ENCODE measurements at places on chromosomes 6 and 20.

GRCh38 chr20:50198716-50199115 is 8.1 kb downstream of the CEBPB start:
- DNase-seq: no peak

- no peak for DNase-seq
These were observed 139.8 kb downstream of the ANKRD60 start for GRCh38 chr20:58088625-58089024.

DNA sequence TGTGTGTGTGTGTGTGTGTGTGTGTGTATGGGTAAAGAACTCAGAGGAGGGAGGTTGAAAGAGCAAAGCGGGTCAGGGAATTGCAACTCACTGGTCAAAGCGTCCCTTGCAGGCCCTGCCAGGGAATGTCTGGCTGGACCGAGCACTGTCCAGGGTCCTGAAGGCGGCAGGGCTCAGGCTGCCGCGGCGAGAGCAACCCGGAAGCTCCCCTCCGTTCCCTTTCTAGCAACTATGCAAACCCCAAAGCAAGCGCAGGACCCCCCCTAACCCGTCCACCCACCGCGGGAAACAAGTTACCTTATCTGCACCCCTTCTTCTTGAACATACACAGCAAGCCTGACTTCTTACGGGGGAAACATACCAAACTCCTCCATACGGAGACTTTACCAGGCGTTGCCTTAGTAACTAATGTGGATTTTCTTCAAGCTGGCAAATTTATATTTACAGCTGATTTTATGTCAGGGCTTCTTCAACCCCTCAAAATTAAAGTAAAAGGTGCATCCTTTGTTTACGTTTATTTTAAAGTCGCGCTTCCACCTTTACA is 538 bp upstream of the GRM1 start:
- no peak for DNase-seq

DNA sequence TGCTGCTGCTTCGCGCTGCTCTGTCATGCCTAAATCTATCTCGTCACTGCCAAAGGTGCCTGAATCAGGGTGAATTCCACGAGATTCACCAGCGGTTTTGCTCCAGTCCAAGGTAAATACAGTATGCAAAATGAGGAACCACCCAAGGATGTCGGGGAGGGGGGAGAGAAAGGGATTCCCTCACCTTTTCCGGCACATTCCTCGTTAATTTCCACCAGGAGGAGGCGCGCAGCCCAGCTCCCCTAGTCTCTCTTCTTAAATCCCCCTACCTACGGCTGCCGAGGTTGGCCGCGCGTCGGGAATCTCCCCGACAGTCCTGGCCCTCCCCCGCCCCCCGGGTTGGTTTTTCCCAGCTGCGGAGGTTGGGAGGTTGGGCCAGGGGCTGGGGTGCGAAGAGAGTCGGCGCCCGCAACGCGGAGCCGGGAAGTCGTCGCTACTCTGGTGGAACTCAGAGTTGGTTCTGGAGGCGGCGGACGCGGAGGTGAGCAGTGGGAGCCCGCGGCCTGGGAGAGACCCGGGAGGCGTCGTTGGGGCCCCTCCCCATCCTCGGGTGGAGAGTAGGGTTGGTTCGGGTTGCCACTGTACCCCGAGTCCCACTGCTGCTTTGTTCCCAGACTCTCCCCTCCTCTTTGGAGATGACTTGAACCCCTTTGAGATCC is at the start of gene TPBG:
TSS of gene TPBG (plus strand) at position 390 of the 659 bp plus-strand sequence. CDS start 1,145 bp downstream, outside the sequence.
- peak; percentile 96 for DNase-seq

DNA sequence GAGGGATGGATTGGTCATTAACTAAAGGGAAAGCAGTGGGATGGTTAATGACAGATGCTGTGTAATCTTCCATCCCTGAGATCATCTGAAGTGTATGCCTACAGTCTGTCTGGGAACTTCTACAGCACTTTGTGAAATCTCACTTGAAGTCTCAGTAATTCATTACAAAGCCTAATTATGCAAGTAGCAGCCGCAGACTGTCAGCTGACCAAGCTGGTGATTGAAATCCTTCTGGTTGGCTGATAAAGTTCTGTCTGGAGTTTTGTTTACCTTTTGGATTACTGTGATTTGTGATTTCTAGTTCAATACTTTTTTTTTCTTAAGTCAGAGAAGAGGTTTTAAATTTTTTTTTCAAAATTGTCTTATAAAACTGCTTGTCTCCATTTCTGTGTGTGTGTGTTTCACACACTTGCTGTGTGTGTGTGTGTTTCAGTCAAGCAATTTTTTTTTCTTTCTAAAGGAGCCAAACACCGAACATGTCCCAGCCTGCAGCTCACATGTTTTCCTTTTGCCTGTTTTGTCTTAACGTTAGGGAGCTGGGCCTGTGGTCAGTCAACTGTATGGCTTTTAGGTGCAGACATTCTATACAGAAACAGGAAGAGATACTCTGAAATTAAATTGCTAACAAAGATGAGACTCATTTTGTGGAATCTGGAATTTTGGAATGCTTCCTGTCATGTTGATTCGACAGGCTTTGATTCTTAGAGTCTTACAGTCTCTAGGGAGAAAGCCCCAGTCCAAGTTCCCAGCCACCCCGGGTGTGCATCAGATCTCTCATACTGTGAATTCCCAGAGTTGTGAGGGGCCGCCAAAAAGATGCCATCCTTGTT is 28.5 kb upstream of the ADGRF4 start:
- no peak for DNase-seq

All from NCI-H2029 (cell line).